ENCODE measurements at places on chromosomes 5 and 9. TPM values are rescaled to one million over a fixed set of nuclear protein-coding genes. Genes with fewer than 3 reads are reported as not detected.

The HTR4 gene
- 0.76 TPM for total RNA-seq

The F2R gene
- 13.0 TPM for total RNA-seq

The PRLR gene
- total RNA-seq = 2.8 TPM

The TTC23L gene
- total RNA-seq = 0.09 TPM

The F12 gene
- total RNA-seq = 16.5 TPM

The PCAT7 gene
- total RNA-seq = not detected

The KIF24 gene
- total RNA-seq = 2.9 TPM

The ANKRD18A gene
- total RNA-seq = 0.29 TPM

The SLC4A9 gene
- not detected for total RNA-seq

The PDE6A gene
- total RNA-seq = 3.8 TPM

DNA sequence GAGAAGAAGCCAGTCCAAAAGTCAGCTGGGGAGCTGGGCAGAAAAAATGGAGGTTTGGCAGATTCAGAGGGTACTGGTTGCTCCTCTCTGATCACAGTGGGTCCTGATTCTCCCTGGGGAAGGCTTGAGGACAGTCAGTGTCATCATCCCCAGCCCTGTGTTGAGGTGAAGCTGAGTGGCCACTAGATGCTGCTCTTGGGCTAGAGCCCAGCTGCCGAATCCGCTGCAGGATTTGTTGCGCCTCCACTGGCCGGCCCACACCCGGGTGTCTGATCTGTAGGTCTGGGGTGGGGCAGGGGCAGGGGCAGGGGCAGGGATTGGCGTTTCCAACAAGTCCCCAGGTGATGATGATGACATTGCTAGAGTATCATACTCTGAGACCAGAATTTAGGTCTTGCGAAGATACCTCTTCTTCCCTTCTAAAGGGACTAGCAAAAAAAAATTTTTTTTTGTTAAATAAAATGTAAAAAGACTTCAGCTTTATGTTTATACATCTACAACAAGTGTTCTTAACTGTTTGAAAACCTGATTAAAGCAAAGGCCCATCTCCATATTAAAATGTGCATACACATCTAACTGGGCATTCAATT is 106.8 kb downstream of the PDE6A start:
- DNase-seq = no peak

DNA sequence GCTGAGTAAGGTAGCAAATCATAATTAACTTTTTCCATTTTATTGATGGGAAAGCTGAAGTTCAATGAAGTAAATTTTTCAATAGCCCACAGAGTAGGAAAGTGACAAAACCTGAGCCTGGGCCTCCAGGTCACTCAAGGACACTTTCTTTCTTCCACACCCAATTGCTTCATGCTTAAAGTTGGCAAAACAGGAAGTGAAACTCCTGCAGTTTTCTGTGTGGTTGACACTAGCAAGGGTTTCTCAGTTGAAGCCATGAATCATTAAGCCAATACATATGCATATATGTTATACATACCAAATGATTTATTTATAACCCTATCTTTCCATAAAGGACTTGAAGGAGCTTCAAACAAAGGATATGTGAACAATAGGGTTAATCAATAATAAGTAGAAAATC is 13.9 kb downstream of the TLR4 start:
- DNase-seq = no peak

DNA sequence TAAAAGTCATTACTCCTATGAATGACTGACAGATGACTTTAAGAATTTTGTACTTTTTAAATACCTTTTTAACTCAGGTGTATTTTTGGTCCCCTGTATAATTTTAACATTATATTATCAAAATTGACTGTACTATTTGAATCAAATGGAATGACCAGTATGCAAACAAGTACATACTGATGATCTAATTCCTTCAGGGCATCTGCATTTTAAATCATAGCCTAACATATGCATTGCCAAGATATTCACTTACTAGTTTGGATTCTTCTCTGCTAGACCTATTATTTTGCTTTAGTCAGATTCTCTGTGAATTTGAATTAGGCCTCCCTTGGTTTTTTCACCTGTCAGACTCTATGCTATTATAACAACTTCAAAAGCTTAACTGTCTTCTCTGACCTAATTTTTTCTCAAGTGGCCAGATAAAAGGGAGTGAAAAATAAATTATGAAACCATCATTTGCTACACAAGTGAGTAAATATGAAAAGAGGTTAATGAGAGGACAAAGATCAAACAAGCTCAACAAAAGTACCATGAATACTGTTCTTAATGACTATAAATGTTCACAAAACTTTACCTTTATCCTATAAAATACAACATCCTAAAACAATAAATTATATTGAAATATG is 1505.2 kb upstream of the CDH9 start:
- no peak for DNase-seq

DNA sequence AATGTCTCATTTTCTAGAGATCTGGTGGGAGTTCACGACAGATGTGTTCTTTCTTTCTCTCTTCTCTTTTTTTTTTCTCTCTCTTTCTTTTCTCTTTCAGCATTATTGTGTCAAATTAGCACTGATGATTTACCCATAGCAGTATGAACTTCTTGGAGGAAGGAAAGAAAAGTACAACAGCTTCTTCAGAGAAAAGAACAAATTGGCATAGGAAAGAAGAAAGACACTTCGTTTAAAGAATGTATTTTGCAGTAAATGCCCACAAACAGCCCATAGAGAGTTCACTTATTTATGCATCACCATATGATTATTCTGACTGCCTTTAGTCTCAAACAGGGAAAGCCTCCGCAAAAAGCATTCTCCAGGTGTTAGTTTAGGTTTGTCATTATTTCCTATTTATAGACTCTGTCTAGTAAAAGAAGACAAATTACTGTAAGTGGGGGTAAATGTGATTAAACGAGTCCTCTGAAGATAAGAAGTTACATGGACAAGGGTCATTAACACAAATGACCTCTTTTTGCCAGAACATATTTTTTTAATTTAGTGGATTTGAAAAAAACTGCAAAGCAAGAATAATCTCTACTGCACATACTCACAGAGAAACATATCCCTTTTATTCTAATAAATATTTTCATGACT is 68.0 kb downstream of the POU5F2 start:
- DNase-seq = no peak

DNA sequence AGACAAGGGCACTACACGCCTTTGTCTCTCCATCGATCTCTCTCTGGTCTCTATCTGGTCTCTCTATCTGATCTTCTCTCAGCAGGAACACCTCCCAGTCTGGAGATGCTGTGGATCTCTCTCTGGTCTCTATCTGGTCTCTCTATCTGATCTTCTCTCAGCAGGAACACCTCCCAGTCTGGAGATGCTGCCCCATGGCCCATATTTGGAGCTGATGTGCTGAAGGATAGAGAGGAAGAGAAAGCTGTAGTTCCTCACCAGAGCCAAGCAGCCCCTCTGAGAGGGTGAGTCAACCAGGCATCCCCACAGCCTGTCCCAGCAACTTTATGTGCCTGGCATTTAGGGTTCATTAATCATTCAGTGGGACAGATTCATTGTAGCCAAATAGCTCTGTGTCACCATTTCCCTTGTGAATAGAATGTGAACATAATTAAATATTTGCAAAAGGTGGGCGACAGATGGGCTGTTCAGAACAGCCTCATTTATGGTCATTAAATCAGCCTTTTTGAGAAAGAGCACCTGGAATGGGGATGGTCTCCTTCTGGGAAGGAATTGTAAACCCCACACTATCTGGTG is 189.3 kb upstream of the MAST4 start:
- DNase-seq = no peak

DNA sequence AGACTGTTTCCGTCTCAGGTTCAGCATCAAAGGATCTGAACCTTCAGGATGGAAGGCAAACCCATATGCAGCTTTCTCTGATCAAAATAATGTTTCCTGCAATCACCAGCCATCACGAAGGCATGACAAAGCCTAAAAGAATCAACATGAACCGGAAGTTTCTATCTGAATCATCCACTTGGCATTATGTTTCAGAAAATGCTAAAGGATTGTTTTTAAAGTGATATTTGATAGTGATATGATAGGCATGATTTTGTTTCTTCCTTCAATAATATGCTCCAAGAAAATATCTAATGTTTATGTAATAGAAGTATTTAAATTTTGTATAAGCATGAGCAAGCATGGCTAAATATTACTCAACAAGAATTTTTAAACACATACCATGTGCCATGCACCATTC is 219.6 kb downstream of the PLK2 start:
- DNase-seq = no peak

DNA sequence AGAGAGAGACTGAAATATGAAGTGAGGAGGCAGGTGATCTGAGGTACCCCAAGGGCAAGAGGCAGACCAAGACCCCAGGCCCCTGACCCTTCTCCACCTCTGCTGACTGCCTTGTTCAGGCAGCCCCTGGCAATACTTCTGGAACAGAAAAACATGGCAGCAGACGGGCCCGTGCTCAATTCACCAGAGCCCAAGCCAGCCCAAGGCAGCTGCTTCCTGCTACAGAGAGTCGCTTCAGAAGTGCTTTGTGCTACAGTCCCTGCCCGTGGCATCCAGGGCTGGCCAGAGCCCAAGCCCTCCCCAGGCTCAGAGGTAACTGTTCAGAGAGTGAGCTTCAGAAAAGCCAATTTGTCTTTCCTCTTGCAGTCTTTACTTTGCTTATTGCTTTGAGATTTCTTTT is 151.4 kb upstream of the FSTL4 start:
- DNase-seq = no peak

- DNase-seq = no peak
Observed at GRCh38 chr9:135705376-135705775, 3.4 kb downstream of the KCNT1 start.

DNA sequence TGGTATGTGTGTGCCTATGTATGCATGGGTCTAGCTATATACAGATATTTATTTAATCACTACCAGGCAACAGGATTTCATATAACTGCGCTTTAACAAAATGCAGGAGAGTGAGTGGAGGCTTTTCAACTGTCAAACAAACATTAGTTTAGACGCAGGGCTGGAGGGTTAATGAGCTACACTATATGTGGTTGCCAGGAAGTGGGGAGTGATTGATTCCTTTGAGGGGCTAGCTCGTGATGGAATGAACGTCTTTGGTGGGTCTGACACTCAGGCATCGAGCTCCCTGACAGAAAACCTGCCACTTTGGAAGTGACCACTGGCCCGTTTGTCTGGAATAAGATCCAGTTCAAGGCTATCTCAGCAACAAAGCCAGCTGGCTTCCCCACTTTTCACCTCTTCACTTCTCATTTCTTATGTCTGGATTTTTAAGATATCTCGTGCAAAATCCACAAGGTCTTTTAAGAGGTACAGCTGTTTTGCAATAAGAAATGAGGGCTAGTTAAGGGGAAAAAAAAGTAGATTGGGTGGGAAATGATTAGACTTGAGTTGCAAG is 78.0 kb downstream of the CFAP77 start:
- DNase-seq = no peak

GRCh38 chr5:73158313-73158712 is 14.7 kb upstream of the TMEM174 start:
- no peak for DNase-seq

DNA sequence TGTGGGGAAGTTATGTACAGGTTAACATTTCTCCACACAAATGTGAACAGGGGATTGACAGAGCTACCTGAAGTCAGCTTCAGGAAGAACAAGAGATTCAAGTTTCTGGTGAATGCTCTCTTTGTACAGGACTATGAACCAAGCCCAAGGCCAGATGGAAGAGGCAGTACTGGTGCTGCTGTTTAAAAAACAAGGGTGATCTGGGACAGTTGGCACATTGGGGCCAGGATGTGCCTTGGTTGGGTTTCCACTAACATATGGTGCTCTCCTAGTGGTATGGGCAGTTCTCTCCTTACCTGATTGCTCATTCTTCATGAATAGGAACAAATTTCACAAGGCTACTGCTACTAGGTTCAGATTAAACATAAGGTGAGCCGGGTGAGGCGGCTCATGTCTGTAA is 40.0 kb downstream of the MTMR12 start:
- no peak for DNase-seq

GRCh38 chr5:170289121-170289520 is 8.5 kb downstream of the LCP2 start:
- DNase-seq = no peak
